ENCODE measurements at places on chromosomes 6 and 20.

DNA sequence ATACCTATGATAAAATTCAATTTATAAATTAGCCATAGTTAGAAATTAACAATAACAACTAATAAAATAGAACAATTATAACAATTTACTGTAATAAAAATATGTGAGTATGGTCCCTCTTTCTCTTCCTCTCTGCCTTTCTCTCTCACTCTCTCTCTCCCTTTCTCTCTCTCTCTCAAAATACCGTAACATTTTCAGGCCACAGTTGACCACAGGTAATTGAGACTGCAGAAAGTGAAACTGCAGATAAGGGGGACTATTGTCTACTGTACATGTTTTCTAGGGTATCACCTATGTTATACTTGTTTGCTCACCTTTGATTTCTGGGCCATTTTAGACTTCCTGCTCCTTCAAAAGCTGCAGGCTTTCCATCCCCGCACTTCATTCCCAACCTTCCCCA lies 46.8 kb downstream of the LY86 start:
- no peak for DNase-seq

DNA sequence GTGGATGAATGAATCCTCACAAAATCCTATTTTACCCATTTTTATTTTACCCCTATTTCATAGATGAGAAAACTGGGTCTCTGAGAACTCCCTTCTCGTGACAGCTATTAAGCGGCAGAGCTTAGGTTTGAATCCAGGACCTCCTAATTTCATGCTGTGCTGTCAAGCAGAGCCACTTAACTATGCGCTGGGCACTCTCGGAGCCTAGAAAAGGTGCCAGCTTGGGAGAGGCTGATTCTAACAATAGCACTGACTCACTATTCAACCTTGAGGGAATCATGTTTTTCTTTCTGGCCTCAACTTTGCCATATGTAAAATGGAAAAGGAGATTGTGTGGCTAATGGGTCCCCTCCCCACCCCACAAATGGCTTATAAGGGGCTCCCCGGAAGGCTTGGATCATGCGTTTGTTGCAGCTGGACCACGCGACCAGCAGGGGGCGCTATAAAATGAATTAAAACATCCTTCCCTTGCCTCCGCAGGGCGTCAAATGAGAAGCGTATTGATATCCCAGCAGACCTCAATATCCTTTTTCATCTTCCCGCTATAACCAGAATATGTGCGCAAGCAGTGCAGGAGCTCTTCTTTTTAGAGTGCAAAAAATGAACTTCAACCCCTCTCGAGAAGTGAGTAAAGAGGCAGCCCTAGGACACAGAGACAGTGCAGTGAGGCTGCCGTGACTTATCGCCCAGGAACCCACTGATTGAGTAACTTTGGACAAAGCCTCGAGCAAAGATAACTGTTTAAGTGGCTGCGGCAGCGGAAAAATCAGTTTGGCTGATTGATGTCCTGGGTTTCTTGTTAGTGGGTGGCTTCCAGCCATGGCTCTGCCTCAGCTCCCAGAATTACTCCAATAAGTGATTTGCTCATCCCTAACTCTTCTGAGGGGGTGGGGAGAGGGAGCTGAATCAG lies 12.8 kb upstream of the PDYN start:
- no peak for DNase-seq

- no peak for DNase-seq
These were observed 189.3 kb downstream of the TRIM27 start for GRCh38 chr6:28734443-28734959.

GRCh38 chr20:48930035-48930434 lies 8.5 kb downstream of the ARFGEF2 start:
- DNase-seq: no peak

Data from cardiac septum (tissue), 1 donor.